ENCODE measurements at places on chromosomes 3 and 15.

GRCh38 chr3:128624526-128625138, 26.0 kb downstream of the RPN1 start:
- no peak for DNase-seq

DNA sequence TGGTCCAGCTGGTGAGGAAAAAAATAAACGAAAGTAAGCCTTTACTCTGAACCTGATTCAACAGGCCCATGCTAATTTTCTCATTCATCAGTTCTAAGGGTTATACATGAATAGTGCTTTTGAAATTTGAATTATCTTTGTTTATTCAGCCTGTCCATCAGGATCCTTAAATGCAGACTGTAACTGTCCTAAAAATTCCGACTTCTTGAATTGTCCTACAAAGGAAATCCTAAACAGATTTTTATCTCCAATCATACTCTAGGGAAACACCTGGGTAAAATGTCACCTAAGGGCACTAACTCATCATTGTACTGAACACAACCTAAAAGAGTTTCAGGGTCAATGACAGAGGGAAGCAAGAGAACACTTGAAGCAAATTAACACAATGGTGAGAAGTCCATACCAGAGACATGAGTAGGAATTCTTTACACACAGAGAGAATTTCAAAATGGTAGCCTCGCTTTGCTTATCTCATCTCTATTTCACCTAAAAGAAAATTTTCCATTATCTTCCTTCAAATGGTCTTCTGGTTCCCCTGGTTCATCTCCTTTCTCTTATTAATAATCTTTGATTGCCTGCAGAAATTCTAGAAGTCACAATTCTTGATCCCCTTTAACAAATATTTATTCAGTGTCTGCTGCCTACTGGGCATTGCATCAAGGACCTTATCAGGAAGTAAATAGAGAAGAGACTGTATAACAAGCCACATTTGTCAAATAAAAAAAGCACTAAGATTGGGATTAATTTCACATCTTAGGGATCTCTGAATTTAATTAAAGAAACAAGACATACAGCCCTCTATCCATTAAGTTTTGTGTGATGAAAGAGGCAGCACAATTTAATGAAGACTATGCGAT, 182.7 kb downstream of the MEIS2 start:
- no peak for DNase-seq

GRCh38 chr3:31929826-31930502, 51.1 kb downstream of the OSBPL10 start:
- DNase-seq = no peak

- DNase-seq = no peak
Measured at GRCh38 chr3:152346058-152346457, 77.3 kb downstream of the MBNL1 start.

- DNase-seq = no peak
Measured at GRCh38 chr3:22117091-22117490, 366.1 kb upstream of the ZNF385D start.

DNA sequence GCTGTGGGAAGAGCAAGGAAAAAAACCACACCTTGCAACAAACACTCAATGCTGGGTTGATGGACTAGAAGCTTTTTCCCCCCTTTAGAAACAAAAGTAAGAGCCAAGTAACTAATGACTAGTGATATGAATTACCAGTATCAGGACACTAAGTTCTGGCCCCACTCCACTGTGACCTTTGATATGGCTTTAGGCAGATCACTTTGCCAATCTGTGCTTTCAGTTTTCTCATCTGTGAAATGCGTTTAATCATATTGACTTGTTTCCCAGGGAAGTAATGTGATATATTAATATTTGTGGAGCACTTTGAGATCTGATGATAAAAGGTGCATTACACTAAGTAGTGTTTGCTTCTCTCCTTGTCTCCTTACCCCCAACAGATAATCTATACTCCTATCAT, 319.3 kb upstream of the SATB1 start:
- DNase-seq = no peak

DNA sequence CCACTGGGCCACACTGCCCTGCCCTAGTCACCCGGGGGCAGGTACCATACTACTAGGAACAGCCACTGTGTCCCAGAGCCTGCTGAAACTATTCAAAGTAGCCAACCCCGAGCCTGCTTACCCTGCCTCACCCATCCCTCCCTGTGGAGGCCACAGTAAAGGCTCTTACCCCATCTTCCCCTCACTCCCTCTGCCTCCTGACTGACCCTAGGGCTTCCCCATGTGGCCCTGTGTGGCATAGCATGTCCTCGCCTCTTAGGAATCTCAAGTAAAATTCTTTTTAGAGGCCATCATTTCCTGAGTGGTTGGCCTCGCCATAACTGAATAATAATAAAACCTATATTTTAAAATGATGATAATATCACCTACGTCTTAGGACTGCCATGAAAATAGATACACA, 112.2 kb upstream of the SLC6A11 start:
- no peak for DNase-seq

DNA sequence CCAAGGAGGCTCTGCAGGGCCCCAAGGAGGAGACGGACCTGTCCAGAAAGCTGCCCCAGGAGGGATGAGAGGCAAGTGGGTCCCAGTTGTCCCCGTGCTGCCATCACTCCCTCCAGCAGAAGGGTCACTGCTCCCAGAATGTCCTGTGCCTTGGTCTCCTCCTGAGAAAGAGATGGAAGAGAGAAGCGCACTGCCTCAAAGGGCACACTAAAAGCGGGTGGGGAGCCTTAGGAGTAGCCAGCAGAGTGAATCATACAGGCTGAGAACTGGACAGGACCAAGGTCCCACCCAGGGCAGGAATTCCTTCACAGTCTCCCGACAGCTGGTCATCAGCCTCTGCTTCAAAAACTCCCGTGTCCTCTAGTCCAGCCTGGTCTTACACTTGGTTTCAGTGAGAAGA, 4.6 kb downstream of the THPO start:
- no peak for DNase-seq

GRCh38 chr15:68224546-68225250, 4.8 kb downstream of the CLN6 start:
- no peak for DNase-seq

GRCh38 chr3:57691411-57692132, 1.3 kb downstream of the DENND6A start:
- DNase-seq = no peak

Data from foreskin melanocyte (primary cell).